ENCODE measurements at places on chromosomes 7 and 10.

GRCh38 chr7:137577184-137577583 is 233.7 kb upstream of the PTN start:
- DNase-seq: no peak

- DNase-seq: no peak
Measured at GRCh38 chr10:128373071-128373749, 247.0 kb upstream of the MKI67 start.

- no peak for DNase-seq
Measured at GRCh38 chr10:32445036-32445435, 904 bp upstream of the CCDC7 start.

- no peak for DNase-seq
Measured at GRCh38 chr7:1810521-1810920, 140.4 kb downstream of the ELFN1 start.

DNA sequence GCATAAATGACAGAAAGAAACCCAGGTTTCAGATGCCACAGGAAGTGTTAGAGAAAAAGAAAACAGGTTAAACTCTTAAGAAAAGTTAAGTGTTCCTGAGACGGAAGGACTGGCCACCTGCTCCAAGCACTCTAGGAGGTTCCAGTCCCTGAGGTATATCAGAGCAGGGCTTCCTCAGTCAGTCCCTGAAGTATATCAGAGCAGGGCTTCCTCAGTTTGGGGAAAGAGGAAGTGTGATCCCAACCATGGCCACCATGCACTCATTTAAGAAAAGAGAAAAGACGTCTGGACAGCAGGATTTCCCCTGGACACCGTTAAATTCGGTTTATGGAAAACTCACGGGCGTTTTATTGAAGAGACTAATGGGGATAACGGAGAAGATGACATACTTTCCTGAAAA is 133.4 kb upstream of the PFKP start:
- no peak for DNase-seq

GRCh38 chr10:88934900-88935672 is 17.5 kb downstream of the ACTA2 start:
- peak; percentile 67 for DNase-seq

GRCh38 chr10:102298899-102299298 is 53.6 kb downstream of the GBF1 start:
- no peak for DNase-seq

GRCh38 chr7:131688738-131689661 is 132.6 kb upstream of the PODXL start:
- DNase-seq: peak; percentile 22

- peak; percentile 25 for DNase-seq
Measured at GRCh38 chr10:23412223-23412622, 26.7 kb upstream of the OTUD1 start.

- peak; percentile 80 for DNase-seq
Measured at GRCh38 chr10:22433875-22434274, 88.6 kb downstream of the SPAG6 start.

- DNase-seq: peak; percentile 51
Measured at GRCh38 chr7:18900803-18901202, 216.6 kb downstream of the TWIST1 start.

DNA sequence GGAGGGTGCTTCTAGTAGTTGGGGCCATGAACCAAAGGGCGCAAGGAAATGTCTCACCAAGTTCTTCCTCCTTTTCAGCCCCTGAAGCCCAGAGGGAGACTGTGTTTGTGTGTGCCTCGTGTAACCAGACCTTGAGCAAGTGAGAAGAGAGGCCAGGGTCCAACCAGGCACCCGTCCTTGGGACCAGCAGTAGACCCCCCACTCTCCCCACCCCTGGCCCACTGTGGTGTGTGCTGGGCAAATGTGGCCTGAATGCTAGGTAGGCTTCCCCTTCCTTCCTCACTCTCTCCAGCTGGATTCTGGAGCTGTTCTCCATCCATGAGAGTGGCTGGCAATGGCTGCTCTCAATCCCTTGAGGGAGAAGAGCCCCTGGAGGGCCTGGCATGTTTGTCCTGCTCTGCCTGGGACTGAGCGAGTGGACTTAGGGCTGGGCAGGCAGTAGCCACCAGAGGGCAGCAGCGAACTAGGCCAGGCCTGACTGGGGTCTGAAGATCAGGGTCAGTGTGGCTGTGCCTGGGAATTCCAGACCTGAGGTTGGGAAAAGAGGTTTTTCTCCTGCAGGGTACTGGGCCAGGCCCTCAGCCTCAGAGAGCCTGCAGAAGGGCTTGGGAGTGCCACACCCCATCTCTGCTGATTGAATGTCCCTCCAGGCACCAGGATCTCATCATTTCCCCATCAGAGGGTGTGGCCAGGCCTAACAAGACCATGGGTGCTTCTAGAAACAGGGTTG is 12.5 kb downstream of the SFRP5 start:
- DNase-seq: peak; percentile 17

- DNase-seq: no peak
Measured at GRCh38 chr7:25296086-25296485, 67.8 kb upstream of the NPVF start.

- DNase-seq: no peak
Measured at GRCh38 chr10:77902159-77902558, 24.4 kb downstream of the DLG5 start.

GRCh38 chr10:72764151-72764550 is 72.2 kb downstream of the MCU start:
- DNase-seq: no peak

DNA sequence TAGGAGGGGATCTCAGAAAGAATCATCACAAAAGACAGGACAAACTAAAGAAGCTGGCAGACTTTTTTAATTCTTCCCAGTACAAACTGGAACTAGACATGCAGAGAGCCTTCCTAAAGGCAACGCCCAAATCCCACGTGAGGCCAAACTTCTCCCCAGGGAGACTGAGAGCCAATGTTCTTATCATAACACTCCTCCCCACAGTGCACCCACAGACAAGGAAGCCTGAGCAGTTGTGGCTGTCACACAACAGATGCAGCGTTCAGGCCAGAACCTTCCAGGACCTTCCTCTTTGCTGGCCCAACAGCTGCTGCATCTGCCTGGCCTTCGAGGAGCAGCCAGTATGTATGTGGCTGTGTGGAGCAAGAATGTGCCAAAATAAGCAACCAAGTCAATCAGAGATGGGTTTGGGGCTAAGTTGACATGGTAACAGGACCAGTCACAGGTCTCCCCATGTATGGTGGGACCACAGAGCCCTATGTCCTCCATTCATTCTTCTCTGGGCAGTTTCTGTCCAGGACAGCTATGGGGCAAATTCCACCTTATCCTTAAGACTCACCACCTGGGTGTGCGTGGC is 34.9 kb downstream of the SRPK2 start:
- DNase-seq: peak; percentile 24

DNA sequence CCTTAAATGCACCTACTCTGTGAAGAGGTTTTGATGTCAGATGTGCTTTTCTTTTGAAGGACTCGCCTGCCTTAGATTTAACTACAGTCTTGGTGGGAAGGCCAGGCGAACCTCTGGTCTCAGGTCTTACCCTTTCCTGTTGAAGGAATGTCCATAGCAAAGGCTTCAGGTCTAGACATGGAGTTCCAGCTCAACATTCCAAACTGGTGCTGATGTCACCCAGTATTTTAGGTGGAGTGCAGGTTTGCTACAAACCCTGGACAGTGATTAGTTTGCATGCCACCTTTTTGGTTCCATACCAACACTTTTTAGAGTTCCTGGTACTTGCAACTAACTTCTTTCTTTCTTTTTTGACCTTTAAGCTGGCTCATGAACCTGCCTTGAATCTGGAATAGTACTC is 258.7 kb downstream of the GFRA1 start:
- DNase-seq: no peak

DNA sequence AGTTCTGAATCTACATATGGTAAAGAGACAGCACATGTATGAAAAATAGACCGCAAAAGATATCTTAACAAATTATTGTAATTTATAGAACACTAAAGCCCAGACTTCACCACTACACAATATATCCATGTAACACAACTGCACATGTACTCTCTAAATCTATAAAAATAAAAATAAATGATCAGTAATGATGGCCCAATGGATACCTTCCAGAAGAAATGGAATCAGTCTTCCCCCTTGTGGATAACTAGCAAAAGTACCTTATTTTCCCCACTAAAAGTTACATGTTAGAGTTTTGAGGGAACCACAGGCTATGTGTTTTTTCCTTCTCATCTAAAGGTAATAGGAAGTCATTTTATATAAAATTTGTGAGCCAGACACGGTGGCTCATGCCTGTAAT is 25.7 kb downstream of the C7orf25 start:
- no peak for DNase-seq

GRCh38 chr10:86163522-86164173 is 202.9 kb downstream of the GRID1 start:
- DNase-seq: no peak

- no peak for DNase-seq
Measured at GRCh38 chr10:50315424-50315823, 64.1 kb upstream of the ASAH2 start.

- DNase-seq: no peak
Measured at GRCh38 chr10:8060704-8061121, 6.2 kb downstream of the GATA3 start.

GRCh38 chr7:142413280-142414000 is 155.6 kb upstream of the PRSS58 start:
- DNase-seq: no peak

GRCh38 chr7:102236592-102237287 is 49.9 kb upstream of the SH2B2 start:
- DNase-seq: peak; percentile 41

DNA sequence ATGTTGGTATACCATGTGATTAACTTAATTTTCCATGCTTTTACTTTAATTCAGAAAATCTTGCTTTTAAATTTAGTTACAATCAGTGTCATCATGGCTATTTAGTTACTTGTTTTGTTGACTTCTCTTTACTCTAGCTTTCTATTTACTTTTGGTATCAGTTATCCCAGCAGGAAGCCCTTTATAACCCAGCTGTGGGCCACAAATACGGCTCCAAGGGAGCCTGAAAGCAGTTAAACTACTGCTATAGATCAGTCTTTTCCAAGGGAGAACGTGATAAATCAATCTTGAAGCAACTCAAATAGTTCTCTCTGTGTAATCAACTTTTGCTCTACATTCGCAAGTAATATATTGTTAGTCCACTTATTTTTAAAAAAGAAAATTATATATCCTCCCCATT is 287.4 kb downstream of the CACNA2D1 start:
- DNase-seq: no peak

DNA sequence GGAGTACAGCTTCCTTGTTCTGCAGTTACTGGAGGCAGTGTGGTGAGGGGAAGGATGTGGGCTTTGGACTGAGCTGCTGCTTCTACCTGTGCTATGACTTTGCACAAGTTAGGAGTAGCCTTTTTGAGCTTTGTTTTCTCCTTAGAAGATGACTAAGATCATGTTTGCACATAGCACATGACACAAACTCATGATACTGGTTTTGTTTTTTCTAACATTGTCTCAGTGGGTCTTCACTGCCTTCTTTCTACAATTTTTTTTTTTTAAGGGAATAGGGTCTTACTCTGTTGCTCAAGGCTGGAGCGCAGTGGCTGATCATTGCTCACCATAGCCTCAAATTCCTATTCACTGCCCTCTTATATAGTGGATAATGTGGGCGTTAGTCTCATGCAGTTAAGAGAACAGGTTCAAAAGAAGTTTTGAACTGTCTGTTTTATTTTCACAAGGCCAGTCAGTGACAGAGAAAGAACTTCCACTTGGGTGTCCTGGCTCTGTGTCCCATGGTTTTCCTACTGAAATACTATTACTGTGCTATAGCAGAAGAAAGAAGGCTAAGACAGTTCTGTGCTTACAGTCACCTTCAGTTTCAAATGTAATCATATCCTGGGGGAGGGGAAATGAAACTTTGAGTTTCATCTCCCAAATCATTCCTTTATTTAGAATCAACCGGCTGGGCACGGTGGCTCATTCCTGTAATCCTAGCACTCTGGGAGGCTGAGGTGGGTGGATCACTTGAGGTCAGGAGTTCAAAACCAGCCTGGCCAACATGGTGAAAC is 72.0 kb downstream of the KAT6B start:
- DNase-seq: no peak

DNA sequence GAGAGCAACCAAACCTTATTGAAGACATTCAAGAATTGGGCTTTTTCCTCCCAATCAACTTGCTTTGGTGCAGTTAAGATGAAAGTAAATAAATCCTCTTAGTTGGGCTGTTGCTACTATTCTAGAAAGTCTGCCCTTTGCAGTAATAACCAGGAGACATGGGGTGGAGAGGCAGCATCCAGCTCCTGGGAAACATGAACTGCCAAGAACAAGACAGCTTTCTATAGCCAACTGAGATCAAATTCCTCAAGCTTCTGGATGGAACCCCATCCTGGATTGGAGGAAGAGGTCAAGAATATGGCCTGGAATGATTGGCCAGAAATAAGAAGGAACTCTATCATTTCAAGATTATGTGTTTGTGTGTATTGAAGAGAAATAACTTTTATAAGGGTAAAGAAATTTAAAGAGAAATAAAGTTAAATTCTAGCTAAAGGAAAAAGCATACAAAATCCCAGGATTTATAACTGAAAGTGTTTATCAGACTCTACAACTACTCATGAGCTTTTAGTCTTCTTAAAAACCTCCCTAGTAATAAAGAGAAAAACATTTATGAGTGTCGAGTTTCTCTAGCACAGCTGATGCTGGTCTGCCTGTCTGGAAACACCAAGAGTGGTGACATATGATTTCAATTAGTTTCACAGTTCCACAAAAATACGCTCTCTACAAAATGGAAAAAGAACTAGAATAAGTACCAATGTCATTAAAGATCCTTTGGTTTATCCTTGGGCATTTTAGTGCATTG is 70.1 kb upstream of the COL1A2 start:
- DNase-seq: peak; percentile 49

DNA sequence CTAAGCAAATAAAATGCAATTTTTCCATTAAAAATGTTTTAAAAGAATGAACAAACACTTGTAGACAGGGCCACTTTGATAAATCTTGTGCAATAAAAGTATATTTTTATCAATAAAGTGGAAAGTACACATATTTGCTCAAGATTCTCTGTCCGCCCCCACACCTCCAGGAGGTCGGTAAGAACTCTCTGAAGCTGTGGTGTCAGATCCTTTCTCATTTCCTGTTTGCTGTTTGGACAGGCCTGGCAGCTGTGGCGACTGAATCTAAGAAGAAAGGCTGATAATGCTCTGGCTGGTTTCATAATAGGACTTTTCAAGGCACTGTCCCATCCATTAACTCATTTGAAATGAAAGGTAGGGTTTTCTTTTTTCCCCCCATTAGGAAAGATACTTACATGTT is 15.3 kb upstream of the ASB4 start:
- no peak for DNase-seq

DNA sequence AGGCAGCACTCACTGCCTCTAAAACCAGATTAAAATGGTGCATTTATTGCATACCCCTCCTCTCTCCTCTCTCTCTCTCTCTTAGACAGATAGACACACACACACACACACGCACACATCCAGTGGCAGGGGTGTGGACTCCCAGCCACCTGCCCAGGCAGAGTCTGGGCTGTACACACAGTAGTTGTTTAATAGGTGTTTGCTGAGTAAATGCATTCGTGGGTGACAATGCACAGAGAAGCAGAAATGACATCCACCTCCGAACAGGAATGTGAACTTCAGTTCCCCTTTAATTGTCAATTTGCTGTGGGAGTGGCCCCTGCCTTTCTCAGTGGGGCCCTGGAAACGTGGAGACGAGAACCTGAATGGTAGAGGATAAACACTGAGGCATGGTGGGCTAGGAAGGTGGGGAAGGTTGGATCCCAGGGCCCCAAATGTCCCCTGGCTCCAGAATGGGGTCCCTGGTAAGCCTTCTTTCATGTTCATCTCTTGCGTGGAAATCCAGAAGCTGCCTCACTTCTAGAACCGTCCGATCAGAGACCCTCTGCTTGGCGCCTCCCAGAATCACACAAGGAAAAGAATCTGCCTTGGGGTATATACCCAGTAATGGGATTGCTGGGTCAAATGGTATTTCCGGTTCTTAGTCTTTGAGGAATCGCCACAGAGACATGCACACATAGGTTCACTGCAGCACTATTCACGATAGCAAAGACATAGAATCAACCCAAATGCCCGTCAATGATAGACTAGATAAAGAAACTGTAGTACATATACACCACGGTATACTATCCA is 58.5 kb upstream of the ECHDC3 start:
- no peak for DNase-seq
